ENCODE measurements at places on chromosomes 3 and 15. TPM values are rescaled to one million over a fixed set of nuclear protein-coding genes. Genes with fewer than 3 reads are reported as not detected.

The SLC2A2 gene
- 202 TPM for polyA plus RNA-seq

GRCh38 chr15:44137750-44138149, 57.3 kb downstream of the FRMD5 start:
- peak; percentile 3 for DNase-seq

The MITF gene
- 2.8 TPM for polyA plus RNA-seq

DNA sequence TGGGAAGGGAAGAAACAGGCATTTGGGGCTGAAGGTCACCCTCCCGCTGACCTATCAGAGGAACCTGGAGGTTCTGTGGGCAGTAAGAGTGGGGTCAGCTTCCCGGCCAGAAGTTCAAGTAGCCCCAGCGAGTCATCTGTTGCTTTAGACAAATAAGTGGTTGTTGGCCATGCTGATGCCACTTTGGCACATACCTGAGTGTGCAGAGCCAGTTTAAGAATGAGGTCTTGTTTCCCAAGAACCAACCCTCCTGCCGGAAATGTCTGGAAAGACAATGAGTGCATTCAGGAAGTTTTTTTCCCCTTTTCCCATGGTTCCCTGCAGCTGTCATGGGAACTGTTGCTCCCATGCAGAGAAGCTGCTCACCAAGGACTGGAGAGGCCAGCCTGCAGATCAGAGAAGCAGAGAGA, 166.7 kb downstream of the ZNF621 start:
- no peak for DNase-seq

DNA sequence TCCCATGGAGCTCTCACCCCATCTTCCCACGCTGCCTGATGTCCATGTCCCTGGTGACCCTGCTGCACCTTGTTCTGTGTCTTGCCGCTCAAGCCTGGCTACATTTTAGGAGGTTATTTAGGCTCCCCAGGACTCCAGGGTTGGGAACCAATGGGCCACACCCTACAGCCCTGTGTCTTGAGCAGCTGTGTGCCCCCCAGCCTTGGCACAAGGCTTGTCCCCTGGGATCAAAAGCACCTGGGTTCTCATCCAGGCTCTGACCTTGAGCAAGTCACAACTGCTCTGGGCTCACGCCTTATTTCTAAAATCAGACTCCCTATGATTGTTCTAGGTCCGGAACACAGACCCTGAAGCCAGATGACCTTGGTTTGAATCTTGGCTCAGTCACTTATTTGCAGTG, 14.1 kb downstream of the SPSB4 start:
- DNase-seq: no peak

The PPP2R3A gene
- polyA plus RNA-seq: 7.4 TPM

The ASB14 gene
- 0.78 TPM for polyA plus RNA-seq

GRCh38 chr3:132255041-132255745, 62.0 kb upstream of the ACP3 start:
- DNase-seq: no peak

DNA sequence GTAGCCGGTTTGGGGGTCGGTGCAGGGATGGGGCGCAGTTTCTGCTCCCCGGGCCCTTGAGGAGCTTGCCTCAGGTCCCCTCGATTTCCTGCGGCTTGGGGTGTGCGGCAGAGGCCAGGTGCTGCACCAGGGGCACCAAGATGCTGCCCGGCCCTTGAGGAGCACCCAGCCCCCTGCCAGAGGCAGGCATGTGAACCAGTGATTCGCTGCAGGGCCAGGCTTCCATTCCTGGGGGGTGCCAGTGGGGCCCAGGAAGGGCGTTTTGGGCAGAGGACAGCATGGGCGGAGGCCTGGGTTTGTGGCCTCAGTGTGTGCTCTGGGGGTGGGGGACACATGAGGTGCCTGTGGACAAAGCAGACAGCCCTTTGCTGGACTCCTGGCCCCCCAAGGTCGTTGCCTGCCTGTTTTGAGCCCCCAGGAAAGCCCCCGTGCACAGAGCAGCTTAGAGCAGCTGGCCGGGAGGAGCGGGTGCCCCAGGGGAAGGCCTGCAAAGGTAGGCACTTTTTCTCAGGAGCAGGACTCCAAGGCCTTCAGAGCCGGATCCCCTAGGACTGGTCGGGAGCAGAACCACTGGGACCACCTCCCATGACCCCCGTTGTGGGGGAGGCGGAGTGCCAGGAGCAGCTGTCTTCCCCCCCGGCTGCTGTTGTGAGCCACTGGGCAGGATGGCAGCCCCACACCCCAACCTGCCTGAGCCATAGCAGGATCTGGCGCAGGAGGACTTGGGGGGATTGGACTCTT, 1.6 kb downstream of the PLXNA1 start:
- no peak for DNase-seq

The CDHR4 gene
- 0.10 TPM for polyA plus RNA-seq

- peak; percentile 38 for DNase-seq
Measured at GRCh38 chr15:88681610-88682221, 42.9 kb downstream of the ISG20 start.

The INKA1 gene
- polyA plus RNA-seq: 4.6 TPM

DNA sequence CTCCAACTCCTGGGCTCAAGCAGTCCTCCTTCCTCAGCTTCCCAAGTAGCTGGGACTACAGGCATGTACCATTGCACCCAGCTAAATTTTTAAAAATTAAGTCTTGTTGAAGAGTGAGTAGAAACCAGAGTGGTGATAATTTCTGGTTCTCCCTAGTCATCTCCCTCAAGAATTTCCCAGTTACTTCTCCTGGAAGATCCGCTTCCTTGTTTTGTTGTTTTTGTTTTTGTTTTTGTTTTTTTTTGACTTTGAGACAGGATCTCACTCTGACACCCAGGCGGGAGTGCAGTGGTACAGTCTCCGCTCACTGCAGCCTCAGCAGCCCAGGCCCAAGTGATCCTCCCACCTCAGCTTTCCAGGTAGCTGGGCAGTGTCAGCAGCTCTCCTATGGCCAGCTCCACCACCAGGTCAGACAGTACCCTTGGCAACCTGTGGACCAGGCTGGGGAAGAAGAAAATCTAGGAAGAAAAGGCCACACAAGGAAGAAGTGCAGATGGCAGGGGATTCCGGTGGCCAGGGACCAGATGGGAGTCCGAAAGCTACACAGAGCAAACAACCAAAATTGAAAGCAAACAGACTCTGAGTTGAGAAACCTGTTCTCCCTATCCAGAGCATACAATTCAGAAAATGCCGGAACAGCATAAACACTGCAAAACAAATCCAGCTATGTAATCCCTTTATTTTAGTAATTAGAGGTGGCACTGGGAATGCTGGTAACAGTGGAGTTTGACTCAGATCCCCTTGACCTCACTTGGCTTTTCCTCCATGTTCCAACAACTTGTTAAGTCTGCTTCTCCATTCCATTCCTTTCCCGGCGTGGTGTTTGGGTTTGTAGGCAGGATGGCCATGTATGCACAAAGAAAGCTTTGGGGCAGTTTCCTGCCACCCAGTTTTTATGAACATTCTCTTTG, 266.6 kb upstream of the CTDSPL start:
- DNase-seq: peak; percentile 56

DNA sequence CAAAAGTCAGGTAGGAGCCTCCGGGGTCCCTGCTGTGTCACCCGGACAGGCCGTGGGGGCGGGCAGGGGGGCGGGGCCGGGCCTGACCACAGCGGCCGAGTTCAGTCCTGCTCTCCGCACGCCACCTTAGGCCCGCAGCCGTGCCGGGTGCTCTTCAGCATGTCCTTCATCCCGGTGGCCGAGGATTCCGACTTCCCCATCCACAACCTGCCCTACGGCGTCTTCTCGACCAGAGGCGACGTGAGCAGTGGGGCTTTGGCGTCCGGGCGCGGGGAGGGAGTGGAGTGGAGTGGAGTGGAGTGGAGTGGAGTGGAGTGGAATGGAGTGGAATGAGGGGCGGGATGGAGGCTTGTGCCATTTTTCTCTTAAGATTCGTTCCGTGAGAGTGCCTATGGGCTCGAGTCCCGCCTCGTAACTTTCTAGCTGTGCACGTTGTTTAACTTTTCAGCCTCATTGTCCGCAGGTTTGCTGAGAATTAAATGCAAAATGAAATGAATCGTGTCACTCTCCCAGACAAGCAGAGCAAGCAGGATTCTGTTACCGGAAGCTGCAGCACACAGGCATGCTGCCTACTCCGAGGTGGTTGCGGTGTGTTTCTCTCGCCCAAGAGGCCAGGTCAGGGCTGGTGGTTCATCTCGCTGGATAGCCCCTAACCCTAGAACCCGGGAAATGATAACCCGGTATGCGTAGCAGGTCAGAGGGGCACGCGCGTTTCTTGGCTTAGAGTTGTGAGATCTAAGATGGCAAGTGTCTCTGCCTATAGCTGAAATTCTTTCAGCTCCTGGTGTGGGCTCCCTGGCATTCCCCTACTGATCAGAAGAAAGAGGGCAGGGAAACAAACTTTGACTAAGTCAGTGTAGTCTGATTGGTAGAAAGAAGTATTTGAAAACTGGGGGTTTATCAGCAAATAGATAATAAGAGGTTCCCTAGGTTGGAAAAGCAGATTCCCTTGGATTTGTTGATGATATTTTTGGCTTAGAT, at the start of gene FAH:
FAH (plus strand) TSS at position 104 of the 981 bp plus-strand sequence; CDS start at position 160, 56 bp downstream.
- DNase-seq: no peak

GRCh38 chr3:143158014-143158988, 38.7 kb downstream of the CHST2 start:
- DNase-seq: no peak

The RARRES1 gene
- 111 TPM for polyA plus RNA-seq

- no peak for DNase-seq
Measured at GRCh38 chr3:16455001-16455400, 58.5 kb downstream of the RFTN1 start.

DNA sequence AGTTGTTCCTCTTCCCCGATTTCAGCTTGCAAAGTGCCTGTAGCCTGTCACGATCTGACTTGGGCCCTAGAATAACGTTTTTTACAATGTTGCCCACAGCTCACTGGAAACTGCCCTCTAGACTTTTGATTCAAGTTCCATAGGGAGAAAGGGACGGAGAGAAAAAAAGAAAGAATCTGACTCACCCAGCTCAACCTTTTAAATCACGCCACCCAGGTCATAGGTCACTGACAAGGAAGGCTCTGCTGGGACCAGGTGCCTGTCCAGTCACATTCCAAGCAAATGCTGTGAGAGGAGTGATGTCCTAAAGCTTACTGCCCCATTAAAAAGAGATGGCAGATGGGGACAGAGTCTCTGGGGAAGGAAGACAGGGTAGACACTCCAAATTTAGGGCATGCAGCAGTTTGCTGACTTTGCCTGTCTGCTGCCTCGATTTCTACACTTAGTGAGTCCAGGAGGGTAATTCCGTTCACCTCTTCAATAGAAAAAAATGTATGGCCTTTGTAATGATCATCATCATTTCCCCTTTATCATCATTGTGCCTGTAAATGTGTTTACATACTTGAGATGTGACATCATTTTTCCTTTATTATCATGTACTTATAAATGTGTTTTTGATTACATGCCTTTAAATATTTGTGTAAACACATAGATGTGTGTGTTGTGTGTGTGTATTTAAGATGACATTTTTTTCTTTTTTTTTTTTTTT, 8.4 kb upstream of the MYO1E start:
- peak; percentile 81 for DNase-seq

The GOLGA8T gene
- polyA plus RNA-seq: 0.75 TPM

The DAPK2 gene
- polyA plus RNA-seq: 7.4 TPM

DNA sequence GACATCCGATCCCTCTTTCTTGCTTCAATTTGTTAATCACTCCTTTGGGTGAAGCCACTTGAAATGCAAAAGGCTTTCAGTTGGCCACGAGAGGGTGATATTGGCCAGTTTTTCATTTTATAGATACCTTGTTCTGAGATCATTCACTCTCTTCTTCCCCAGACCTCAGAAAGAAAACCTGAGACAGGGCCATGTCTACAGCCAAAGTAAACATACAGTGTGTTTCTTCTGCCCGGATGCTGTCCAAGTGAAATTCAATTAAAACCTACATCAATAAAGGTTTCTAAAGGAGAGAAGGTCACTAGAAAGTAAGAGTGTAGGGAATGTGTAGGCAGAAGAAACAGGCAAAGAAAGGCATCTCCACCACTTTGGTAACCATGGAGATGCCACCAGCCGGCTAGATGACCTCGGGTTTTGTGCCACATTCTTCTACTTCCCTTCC, 39.5 kb upstream of the FMN1 start:
- no peak for DNase-seq

- DNase-seq: peak; percentile 11
Measured at GRCh38 chr3:122786066-122786465, 7.6 kb downstream of the HSPBAP1 start.

The CKMT1A gene
- polyA plus RNA-seq: 13.0 TPM

- no peak for DNase-seq
Measured at GRCh38 chr15:101250341-101250831, 1.5 kb downstream of the CHSY1 start.

The ERICH6 gene
- polyA plus RNA-seq: 0.09 TPM
